ENCODE measurements at places on chromosomes 5 and 9.

DNA sequence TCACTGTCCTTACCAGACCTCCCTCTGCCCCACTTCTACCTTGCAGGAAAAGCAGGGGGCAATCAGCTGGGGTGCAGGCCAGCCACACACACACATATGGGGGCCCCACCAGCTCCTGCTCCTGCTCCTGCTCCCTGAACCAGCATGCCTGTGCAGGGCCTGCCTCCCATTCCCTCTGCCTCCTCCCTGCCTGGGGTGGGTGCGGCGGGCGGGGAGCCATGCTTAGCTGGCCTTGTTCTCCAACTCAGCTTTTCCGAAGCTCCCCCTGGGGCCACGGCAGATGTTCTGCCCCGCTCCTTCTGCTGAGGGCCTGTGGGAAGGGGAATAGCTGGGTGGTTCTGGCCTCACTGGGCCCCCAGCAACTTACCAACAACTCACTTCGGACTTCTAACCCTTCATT is 89.8 kb downstream of the ZNF354C start:
- DNase-seq: no peak

GRCh38 chr9:82721593-82721992 is 341.3 kb downstream of the RASEF start:
- peak; percentile 7 for DNase-seq

DNA sequence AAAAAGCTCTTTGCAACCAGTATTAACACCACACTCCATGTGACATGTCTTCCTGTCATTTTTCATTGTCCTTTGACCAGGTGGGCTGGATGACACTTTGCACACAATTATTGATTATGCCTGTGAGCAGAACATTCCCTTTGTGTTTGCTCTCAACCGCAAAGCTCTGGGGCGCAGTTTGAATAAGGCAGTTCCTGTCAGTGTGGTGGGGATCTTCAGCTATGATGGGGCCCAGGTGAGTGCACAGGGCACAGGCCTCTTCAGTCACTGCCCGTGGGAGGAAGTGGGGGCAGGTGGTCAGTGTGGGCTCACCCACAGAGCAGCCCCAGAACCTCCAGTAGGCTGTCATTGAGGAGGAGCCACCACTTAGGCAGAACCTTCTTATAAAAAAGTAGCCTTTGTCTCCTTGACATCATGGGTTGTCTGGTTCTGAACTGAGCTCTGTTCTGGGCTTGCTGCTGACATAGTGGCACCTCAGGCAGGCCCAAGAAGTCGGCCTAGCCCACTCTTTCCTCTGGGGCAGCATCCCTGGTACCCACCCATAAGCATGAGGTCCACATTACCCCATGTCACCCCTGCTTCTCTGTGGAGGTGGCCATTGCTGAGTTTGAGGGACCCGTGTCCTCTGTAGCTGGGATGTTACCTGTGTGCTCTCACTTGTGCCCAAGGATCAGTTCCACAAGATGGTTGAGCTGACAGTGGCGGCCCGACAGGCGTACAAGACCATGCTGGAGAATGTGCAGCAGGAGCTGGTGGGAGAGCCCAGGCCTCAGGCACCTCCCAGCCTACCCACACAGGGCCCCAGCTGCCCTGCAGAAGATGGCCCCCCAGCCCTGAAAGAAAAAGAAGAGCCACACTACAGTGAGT is 39.3 kb downstream of the SECISBP2 start:
- no peak for DNase-seq

DNA sequence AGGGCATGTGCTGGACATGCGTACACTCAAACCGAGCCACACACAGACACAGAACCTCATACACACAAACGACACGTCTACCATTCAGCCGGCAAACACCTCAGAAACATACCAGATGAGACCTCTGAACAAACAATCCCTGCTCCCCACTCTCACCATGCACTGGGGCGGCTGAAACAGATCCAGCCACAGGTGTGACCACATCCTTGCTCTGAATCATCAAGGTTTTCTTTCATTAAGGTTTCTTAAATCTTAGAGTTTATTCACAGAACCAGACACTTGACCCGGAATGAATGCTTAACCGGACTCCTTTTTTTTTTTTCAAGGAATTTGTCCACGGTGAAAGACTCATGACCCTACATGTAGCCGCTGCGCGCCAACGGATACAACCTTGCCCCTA is 26.2 kb downstream of the TERT start:
- DNase-seq: no peak

- no peak for DNase-seq
Measured at GRCh38 chr5:135842737-135843136, 8.3 kb downstream of the SLC25A48 start.

DNA sequence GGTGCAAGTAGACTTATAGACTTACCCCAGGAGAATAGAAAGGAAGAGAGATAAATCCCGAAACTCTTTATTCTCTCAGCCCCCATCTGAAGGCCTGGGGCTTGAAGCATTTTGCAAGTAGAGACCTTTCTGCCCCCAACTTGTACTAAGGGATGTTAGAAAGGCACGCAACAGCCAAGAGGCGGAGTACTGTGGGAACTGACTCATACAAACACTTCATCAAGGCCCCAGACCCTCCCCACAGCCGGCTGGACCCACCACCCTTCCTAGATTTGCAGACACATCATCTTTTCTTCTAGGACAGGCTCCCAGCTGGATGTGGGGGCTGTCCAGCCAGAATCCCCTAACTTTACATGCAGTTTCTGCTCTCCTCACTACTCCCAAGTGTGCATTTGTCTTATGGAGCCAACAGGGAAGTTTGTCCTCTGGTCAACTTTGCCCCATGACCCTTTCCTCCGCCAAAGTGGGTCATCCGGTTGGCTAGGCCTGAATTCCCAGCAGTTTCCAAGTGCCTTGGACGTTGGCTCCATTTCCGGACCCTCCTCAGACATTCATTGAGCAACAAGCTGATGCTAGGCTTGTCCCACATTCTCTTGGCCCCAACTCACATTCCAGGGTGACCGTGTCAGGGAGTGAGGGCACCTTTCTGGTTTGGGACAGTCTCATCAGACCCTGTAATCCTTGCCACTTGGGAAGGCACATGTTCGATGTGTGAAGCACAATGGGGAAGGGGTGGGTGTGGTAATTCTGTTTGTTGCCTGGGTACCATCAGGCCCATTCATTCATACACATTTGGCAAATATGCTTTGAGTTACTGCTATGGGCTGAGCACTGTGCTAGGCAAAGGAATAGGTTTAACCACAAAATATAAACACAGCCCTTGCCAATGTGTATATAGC is 64.6 kb downstream of the ABLIM3 start:
- DNase-seq: no peak

- DNase-seq: no peak
Measured at GRCh38 chr9:97811533-97812246, 41.3 kb upstream of the FOXE1 start.

DNA sequence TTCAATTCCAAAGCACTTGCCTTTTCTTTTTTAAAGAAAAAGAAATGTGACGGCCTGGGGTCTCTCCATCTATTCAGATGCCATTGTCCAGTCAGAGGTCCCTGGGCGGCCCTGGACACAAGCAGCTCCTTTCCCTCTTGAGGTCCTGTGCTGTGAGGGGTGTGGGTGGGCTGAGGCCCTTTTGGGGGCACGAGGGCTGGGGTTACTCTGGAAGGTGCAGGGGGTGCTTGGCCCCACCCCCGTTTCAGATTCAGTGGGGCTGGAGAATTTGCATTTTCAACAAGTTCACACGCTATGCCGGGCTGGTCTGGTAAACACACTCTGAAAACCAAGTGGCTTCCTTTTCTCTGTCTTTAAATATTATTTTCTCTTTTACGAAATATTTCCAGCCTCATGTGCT is 91.4 kb upstream of the PHYKPL start:
- DNase-seq: no peak

- DNase-seq: no peak
Measured at GRCh38 chr5:57871496-57871895, 388.9 kb upstream of the ACTBL2 start.
